ENCODE measurements at places on chromosomes 12 and 14.

GRCh38 chr14:23551266-23552028 lies at the start of gene ZFHX2:
ZFHX2 (minus strand) TSS chr14:23551765; CDS start chr14:23535325, 16,440 bp downstream.
- H3K4me1 ChIP-seq: peaks cover 24% of the 10 kb centered on the region
- no peaks in the 10 kb centered on the region for H3K36me3 ChIP-seq
- no peaks in the 10 kb centered on the region for H3K27me3 ChIP-seq
- no peak within 1 kb of the TSS for H3K4me3 ChIP-seq
- peak; percentile 67 for DNase-seq
- H3K27ac ChIP-seq: peak within 1 kb of the TSS; percentile 97

DNA sequence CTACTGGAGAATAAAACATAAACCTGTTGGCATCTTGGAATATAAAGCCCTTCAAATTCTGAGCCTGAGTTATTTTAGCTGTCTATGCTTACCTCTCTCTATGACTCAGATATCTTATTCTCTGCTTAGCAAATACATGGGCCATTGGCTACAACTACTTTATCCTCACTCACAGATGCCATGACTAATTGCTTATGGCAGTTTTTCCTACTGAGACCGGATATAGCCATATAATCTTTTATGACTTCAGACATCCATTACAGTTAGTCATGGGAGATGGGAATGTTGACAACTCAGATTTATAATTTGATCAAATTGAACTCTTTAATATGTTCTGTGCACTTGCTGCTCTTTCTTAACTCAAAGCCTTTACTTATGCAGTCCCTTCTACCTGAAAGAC lies 502.4 kb upstream of the ATP2B1 start:
- H3K36me3 ChIP-seq: no peaks in the 10 kb centered on the region
- H3K4me3 ChIP-seq: no peak overlapping the region
- H3K27me3 ChIP-seq: no peaks in the 10 kb centered on the region
- no peak for DNase-seq

- no peak overlapping the region for H3K4me3 ChIP-seq
- H3K36me3 ChIP-seq: peaks cover 25% of the 10 kb centered on the region
- H3K27me3 ChIP-seq: no peaks in the 10 kb centered on the region
- peaks cover 33% of the 10 kb centered on the region for H3K4me1 ChIP-seq
- DNase-seq: no peak
Measured at GRCh38 chr12:51362747-51363342, 16.4 kb upstream of the CELA1 start.

GRCh38 chr14:106843951-106844483 lies 1317.6 kb downstream of the TMEM121 start:
- H3K4me1 ChIP-seq: peaks cover 67% of the 10 kb centered on the region
- no peaks in the 10 kb centered on the region for H3K27me3 ChIP-seq
- H3K4me3 ChIP-seq: peak overlapping the region; percentile 98
- H3K36me3 ChIP-seq: peaks cover 3% of the 10 kb centered on the region
- H3K27ac ChIP-seq: peak overlapping the region; percentile 95
- peak; percentile 49 for DNase-seq

DNA sequence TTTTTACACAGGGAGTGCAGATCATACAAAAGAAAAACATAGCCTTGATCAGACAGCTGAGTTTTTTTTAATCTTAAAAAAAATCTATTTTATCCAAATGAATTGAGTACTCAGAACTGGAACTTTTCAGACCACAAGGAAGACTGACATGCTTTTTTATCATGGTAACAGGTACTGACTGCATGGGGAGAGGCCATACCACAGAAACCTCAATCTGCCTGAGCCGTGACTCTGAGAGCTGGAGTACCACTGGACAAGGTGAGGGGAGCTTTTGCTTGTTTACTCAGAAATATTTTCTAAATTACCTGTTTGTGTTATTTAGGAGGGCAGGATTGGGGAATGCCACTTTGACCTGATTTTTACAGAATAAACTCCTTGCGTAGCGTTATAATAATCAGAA lies 143.9 kb downstream of the ALX1 start:
- H3K27me3 ChIP-seq: no peaks in the 10 kb centered on the region
- H3K4me3 ChIP-seq: no peak overlapping the region
- DNase-seq: no peak
- H3K36me3 ChIP-seq: no peaks in the 10 kb centered on the region

DNA sequence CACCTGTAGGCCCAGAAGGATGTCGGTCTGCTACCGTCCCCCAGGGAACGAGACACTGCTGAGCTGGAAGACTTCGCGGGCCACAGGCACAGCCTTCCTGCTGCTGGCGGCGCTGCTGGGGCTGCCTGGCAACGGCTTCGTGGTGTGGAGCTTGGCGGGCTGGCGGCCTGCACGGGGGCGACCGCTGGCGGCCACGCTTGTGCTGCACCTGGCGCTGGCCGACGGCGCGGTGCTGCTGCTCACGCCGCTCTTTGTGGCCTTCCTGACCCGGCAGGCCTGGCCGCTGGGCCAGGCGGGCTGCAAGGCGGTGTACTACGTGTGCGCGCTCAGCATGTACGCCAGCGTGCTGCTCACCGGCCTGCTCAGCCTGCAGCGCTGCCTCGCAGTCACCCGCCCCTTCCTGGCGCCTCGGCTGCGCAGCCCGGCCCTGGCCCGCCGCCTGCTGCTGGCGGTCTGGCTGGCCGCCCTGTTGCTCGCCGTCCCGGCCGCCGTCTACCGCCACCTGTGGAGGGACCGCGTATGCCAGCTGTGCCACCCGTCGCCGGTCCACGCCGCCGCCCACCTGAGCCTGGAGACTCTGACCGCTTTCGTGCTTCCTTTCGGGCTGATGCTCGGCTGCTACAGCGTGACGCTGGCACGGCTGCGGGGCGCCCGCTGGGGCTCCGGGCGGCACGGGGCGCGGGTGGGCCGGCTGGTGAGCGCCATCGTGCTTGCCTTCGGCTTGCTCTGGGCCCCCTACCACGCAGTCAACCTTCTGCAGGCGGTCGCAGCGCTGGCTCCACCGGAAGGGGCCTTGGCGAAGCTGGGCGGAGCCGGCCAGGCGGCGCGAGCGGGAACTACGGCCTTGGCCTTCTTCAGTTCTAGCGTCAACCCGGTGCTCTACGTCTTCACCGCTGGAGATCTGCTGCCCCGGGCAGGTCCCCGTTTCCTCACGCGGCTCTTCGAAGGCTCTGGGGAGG lies at the start of gene LTB4R:
TSS of gene LTB4R (plus strand) at position 857 of the 959 bp plus-strand sequence. CDS start 4,150 bp downstream, outside the sequence.
- DNase-seq: peak; percentile 80
- H3K27me3 ChIP-seq: no peaks in the 10 kb centered on the region
- peak within 1 kb of the TSS; percentile 78 for H3K4me3 ChIP-seq
- H3K27ac ChIP-seq: peak within 1 kb of the TSS; percentile 91

GRCh38 chr14:42475289-42475688 lies 868.6 kb downstream of the LRFN5 start:
- no peaks in the 10 kb centered on the region for H3K36me3 ChIP-seq
- DNase-seq: no peak
- H3K27ac ChIP-seq: no peak overlapping the region
- no peaks in the 10 kb centered on the region for H3K27me3 ChIP-seq
- H3K4me1 ChIP-seq: no peaks in the 10 kb centered on the region
- no peak overlapping the region for H3K4me3 ChIP-seq

- H3K4me1 ChIP-seq: no peaks in the 10 kb centered on the region
- H3K4me3 ChIP-seq: no peak overlapping the region
- no peaks in the 10 kb centered on the region for H3K27me3 ChIP-seq
- no peak for DNase-seq
- H3K27ac ChIP-seq: no peak overlapping the region
Measured at GRCh38 chr12:28776220-28776619, 372.9 kb upstream of the FAR2 start.
